Left hindlimb (tissue), 1 donor: ENCODE measurements at places on chromosomes 13 and 19.

- DNase-seq, result no peak
Observed at GRCh38 chr19:8473648-8474476, 28.6 kb downstream of the PRAM1 start.

- peak; percentile 90 for DNase-seq
Observed at GRCh38 chr13:30341815-30342570, 34.6 kb upstream of the KATNAL1 start.

- DNase-seq, result no peak
Observed at GRCh38 chr19:14113762-14114414, 3.7 kb downstream of the PRKACA start.

DNA sequence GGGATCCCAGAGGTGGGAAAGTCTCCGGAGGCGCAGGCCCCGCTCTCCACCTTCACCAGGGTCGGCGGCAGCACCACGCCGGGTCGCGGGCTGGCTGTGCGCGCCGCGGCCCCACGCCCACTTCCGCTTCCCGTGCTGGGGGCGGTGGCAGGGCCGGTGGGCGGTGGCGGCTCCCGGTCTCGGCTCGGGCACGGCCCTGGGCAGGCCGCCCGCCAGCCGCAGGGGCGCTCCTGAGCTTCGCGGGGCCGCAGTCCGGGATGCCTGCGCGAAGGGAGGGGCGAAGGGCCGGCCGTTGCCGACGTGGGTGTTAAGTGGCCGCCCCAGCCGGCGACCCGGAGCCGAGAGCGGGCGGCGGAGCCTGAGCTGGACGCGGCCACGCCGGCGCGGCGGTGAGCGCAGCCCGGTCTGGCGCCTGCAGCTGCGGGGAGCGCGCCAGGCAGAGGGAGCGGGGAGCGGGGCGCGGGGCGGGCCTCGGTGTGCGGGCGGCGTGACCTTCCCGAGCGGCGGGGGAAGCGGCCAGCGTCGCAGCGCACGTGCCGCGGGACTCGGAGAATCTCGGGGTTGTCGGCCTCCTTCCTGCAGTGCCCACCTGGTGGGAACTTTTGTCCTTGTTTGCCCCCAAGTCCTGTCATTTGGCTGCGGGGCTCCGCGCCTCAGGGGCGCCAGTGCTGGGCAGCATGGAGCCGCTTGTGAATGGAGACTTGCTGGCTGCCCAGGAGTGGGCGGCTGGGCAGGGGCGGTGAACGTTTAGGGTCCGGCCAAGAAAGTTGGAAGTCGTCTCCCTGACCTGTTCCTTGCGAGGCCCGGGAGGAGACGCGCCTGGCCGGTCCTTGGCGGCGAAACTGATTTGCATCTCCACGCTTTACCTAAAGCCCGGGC lies at the start of gene SLC25A15:
TSS of gene SLC25A15 (plus strand) at position 337 of the 879 bp plus-strand sequence. CDS start 3,616 bp downstream, outside the sequence.
- peak; percentile 87 for DNase-seq

DNA sequence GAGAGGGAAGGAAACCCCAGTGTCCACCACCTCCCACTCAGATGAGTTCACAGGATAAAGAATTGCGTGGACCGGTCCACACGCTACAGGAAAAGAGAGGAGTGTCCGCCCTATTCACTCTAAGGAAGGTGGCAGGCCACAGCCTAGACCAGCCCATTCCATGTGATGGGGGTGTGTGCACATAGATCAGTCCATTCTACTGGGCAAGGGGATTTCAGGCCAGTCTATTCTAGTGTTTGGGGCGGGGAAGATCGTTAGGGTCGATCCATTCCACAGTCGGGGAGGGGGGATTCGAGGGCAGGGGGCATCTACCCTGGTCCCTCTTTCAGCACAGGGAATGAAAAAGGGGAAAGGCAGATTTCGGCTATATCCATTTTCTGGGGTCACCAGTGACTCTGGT lies 7.8 kb downstream of the FIZ1 start:
- DNase-seq, result no peak

DNA sequence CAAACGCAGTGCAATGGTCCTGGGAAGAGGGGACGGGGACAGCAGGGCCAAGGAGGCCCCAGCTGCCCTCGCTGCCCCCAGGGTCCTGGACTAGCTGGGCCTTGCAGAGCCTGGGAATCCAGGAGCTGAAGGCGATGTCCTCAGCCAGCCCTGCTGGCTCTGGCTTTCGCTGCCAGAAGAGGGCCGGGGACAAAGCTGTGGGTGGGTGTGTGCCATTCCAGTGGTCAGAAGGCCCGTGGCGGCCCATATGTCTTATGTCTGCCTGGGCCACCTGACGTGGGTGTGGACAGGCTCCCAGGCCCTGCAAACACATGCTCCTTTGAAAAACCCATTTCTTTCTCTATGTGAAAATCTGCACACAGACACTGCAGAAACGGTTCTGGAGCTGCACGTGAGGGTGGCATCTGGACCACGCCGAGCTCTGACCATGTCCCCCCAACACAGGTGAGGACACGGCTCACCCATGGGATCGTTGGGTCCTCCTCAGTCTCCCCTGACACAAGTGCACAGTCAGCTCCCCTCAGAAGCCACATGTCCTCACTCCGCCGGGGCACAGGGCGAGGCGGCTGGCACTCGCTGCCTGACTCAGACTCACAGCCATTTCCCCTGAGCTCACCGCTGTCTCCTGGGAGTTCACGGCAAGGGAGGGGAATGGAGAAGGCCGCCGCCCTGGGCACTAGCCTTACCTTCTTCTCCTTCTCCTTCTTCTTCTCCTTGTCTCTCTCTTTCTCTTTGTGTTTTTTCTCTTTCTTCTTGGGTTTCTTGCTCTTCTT lies 16.9 kb downstream of the IZUMO4 start:
- DNase-seq, result no peak

- DNase-seq, result no peak
Observed at GRCh38 chr19:50932018-50932689, 20.7 kb downstream of the KLK5 start.

GRCh38 chr13:111031531-111031961 lies 83.6 kb upstream of the ARHGEF7 start:
- DNase-seq, result no peak

DNA sequence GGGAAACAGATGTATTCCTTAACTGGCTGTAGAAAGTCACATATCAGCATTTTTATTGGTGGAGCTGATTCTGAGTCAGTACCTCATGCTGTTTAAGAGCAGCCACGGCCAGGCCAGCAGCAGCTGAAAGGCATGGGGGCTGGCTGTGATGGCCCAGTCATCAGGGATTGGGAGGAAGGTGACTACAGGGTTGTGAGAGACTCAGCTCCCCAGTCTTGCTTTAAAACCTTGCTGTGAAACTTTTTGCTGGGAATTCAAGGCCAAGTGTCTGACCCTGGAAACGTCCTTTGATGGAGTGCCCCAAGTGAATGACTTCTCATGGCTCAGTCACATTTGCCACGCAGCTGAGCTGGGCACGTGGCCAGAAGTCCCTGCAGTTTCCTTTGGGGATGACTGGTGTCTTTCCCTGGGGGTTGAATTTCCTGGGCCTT lies 39.1 kb upstream of the RNF113B start:
- no peak for DNase-seq

DNA sequence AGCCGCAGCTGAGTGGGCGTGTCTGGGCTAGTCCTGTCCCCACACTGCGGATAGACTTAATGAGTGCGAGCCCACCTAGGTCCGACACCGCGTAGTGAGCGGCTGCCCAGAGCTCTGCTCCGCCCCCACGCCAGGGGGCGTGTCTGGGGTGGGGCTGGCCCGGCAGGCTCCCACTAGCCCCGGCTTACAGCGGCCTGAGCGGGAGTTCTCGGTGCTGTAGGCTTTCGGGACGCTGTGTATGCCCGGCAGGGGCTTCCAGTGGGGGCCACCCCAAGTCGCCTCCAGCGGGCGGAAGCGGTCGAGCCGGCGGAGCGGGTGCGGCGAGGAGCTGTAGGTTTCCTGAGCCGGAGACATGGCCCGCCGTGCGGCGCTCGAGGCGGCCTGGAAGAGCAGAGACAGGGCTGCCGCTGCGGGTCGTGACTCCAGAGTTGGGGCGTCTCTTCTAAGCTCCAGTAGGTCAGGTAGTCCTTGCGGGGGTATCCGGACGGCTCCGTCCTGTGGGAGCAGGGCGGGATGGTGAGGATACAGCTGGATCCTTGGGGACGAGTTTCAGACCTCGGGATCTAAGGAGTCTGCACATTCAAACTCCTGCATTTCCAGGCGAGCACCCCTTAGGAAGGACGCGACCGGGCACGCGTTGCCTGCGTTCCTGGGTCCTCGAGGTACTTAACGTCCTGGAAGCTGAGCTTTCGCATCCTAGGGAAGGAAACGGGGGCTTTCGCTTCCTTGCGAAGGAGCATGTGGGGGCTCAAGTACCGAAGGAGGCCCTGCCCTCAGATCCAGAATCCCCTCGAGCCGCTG lies 1.2 kb downstream of the CGB7 start:
- peak; percentile 59 for DNase-seq

GRCh38 chr13:46560778-46561177 lies 7.8 kb downstream of the LRCH1 start:
- no peak for DNase-seq

GRCh38 chr13:97559981-97560380 lies 126.0 kb downstream of the RAP2A start:
- no peak for DNase-seq

- DNase-seq, result no peak
Observed at GRCh38 chr19:30083701-30084156, 141.7 kb downstream of the URI1 start.

GRCh38 chr13:88937384-88937783 lies 1266.2 kb downstream of the SLITRK5 start:
- no peak for DNase-seq

DNA sequence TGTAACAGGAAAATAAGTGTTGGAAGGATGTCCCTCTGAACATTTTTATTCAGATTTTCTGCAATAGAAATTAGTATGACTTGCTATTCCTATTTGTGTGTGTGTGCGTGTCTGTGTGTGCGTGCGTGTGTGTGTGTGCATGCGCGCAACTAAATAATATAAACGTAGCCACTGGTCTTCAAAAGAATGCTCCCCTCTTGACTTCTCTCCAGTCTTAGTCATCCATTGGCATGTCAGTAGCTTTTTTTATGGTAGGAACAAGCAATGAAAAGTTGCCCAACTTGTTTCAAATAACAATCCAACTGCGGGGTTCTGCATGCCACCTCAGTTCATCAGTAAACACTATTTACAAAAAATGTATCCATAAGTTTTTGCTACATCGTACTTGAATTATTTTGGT lies 249.6 kb downstream of the GPC6 start:
- DNase-seq, result no peak

DNA sequence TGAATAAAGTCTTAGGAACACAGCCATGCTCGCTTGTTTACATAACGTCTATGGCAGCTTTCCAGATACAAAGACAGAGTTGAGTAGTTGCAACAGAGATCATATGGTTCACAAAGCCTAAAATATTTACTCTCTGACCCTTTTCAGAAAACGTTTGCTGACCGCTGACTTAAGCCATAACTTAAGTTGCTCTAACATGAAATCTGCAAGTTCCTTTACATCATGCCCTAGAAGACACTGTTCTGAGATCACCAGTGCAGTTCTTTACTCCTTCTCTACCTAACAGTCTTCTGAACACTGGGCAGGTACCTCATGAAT lies 166.4 kb downstream of the DCLK1 start:
- DNase-seq, result no peak

DNA sequence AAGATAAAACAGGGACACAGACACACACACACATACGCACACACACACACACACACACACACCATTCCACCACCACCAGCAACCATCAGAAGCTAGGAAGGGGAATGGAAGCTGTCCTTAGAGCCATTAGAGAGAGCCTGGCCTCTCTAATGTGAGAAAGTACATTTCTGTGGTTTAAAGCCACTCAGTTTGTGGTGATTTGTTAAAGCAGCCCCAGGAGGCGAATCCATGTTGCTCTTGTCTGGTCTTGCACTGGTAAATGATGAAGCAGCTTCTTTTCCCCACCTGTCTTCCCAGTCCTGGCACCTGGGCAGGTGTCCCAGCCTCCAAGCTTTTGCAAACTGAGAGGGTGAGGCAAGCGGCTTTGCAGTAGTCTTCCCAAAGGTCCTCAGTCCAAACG lies 118.9 kb upstream of the KL start:
- DNase-seq, result no peak

DNA sequence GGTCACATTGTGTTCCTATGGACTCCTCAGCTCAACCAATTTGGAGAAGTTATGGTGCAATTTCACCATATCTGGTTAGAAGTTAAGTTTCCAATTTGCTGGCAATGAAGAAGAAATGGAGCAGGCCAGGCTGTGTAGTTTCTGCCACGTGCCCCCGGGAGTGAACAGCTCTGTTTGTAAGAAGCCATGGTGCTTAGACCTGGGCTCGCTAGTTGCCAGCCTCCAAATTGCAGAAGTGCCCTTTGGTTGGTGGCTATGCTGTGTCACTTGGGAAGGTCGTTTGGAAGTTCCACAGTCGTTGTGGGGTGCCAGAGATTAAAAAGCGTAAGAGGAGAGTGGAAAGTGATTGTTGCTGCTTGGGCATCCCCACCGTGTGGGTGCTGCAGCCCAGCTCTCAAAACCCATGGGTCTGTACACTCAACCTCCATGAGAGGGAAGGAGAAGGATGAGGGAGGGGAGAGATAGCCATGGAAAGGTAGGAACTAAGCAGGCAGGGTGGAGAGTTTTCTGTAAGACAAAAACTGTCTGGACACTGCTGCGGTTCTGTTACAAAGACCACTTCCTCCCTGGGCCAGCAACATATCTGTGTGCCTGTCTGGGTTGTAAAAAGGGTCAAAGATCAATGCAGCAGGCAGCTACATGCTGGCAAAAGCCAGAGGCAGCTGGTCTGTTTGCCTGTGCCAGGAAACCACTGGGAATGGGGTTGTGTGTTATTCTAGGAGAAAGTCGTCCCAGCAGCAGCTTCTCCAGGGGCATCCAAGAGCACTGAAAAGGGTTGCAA lies 10.8 kb downstream of the ALOX5AP start:
- no peak for DNase-seq

DNA sequence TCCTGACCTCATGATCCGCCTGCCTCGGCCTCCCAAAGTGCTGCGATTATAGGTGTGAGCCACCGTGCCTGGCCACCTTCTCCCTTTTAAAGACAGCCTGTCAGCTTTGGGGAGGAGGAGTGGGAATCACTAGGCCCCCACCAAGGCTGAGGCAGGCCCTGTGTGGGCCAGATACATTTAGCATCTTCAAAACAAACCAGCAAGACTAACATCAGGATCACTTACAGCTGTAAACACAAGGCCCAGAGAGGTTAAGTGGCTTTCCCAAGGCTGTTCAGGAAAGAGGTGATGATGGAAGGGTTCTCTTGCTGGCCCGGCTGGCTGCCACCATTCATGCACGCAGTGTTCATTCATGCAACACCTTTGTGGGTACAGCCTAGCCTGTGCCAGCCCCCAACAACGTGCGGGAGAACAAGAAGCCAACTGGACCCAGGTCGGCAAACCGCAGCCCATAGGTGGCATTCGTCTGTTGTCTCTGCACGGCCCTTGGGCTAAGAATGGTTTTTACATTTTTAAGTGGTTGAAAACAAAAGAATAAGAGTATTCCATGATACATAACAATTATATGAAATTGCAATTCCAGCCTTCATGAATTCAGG lies 23.0 kb downstream of the IER2 start:
- no peak for DNase-seq
